CD4-positive, alpha-beta T cell treated with Interleukin-1 beta for 1 hour (primary cell): ENCODE measurements at places on chromosomes 1 and 21.

DNA sequence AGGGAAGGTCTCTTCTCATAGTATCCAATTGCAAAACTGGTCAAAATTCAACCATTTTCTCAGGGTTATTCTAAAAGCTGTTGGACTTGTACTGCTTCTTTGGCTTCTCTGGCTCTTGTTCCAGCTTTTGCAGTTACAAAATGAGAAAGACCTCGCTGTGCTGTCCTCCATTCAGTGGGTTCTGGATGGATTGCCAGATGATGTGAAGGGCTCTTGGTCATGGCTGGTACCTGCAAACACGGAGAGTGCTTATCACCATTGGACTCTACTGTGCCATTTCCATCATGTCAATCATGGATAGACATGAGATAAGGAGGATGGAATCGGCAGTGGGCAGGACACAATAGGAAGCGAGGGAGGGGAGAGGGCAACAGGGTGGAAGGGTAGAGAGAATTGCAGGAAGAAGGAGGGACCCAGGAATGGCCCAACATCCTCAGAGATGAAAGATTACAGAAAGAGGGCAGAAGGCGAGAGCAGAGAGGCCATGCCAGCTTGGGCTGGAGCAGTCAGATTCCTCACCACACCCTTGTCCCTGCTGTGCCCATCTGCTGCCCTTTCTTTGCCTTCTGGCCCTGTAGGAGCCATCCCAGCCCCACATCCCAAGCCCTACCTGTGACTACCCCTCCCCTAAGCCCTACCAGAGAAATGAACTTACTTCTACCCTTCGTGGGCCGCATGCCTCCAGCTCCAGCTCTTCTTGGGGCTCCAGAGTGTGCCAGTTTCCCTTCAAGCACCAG lies 70.3 kb downstream of the HIVEP3 start:
- DNase-seq, result no peak

DNA sequence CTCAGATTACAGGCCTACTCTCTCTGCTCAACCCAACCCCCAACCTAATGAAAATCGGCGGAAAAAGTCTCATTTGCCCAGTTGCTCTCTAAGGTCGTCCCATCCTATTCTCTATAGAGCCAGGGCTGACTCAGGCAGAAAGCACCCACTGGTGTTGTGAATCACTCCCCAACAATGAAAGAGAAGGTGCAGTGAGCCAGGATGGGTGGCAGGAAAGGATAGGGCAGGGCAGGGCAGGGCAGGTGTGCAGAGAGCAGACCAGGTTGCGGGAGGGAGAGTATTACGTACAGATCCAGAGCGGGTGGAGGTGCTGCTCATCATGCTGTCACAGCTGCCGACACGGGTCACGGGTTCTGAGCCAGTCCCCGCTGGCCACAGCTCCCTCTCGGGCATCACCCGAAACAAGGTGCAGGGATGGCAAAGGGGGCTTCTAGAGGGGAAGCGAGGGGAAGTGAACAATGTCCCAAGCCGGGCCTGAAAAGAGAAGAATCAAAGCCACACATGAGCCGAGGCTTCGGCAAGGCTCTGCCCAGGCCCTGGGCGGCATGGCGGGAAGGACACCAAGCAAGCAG lies 5.3 kb downstream of the C1orf116 start:
- DNase-seq, result no peak

GRCh38 chr1:76053021-76053420 lies 21.5 kb upstream of the ST6GALNAC3 start:
- no peak for DNase-seq

DNA sequence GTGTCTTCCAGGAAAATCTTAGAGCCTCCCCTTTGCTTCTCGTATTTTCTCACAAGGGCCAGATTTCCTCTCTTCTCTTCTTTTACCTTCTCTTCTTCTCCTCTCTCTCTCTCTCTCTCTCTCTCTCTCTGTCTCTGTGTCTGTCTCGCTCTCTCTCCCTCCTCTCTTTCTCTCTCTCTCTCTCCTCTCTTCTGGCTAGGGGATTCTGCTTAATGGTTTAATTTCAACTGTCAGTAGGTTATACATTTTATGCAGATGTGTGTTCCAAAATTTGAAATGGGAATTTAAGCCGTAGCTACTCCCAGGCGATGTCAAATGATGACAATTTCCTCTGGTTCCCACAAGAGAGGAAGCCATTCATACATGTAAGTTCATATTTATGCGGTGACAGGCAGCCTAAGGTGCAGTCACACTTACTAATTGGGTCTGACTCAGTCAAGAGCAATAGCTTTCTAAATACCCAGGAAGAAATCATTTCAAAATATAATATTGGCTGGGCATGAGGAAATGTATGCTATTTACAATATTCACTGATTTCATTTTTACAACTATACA lies 1.4 kb downstream of the DSCAM start:
- DNase-seq, result no peak

GRCh38 chr1:236103059-236103458 lies 38.2 kb upstream of the NID1 start:
- DNase-seq, result no peak
